ENCODE measurements at places on chromosomes 7 and 10.

DNA sequence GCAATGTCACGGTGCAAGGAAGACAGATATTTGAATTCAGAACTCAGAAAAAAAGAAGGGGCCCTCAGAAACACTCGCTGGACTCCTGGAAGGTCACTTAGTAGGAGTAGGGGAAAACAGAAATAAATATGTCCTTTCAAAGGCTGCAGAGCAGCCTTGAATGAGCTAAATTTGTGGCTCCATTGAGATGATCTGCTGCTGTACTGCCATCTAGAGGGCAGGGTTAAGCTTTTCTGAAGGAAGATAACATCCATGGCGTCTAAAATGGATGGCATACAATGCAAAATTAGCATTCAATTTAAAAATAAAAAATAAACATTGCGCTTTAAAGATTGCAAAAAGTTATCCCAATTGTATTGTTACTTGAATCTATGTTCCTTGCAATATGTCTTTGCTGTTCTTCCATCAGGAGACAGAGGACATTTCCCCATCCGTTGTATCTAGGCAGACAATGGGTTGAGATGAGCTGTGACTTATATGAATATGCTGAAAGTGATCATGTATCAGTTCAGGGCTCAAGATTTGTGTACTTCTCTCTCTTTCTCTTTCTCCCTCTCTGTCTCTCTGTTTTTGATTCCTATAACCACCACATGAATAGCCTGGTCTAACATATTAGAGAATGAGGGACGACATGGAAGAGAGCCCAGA is 642.2 kb downstream of the SH2D4B start:
- DNase-seq, result no peak

DNA sequence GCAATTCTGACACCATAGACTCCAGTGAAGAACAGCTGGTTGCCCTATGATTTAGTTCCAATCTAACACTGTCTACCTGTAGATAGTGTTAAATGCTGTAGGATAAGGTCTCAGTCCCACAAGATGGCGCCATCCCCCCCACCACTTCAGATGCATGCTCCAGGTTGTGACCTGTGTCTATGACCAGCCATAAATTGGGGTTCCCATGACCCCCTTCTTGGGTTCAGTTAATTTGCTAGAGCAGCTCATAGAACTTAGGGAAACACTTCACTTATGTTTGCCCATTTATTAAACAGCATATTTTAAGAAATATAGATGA is 13.1 kb downstream of the CCSER2 start:
- DNase-seq, result no peak

DNA sequence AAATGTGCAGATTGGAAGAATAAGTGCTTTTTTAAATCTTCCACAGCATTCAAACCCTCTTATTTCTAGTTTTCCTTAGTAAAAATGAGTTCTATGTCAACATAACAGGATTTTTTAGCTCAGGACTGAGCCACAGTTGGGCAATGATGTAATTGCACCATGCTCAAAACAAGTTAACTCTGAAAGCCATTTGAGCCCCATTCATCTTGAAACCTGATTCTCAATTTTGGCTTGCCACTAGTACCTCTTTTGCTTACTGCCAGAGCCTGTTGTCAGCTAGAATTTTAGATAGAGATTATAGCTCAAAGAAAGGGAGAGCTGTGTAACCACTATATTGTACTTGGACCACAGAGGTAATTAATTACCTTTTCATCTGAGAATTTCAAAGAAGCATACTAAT is 1028.5 kb upstream of the PHF14 start:
- DNase-seq, result peak; percentile 46

DNA sequence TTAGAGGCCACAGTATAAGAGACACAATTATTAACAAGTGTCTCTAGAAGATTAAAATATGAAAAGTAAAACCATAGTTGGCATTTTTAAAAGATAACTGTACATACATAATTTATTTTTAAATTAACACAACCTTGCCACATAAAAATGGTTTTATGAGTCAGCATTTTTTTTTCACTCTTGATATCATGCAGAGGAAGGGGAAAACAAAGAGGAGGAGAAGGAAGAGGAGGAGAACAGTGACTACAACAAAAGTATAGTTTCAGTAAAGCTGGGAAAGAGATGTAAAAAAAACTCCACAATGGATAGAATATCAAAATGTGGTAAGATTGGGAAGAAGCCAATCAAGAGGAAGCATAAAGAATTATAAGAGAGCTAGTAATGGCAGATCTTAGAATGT is 34.0 kb downstream of the CH25H start:
- no peak for DNase-seq

DNA sequence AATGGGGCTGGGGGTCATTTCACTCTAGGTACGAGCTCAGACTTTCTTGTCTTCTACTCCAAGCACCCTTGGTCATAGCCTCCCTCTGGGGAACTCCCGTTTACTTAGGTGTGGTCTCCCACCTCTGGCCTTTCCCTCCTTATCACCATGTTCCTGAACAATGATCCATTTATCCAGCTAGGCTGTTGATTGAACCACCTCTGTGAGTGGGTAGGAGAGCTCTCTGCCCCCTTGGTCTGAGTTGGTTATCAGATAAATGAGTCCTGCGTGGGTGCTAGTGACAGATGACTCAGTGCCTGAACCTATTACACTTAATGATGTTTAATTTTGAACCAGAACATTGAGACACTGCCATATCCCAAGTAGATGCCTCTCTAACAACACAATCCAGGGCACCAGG is 9.4 kb downstream of the BLNK start:
- DNase-seq, result no peak

- DNase-seq, result no peak
Measured at GRCh38 chr7:21972397-21972784, 26.7 kb upstream of the CDCA7L start.

- peak; percentile 66 for DNase-seq
Measured at GRCh38 chr10:5283305-5284158, 81.2 kb upstream of the UCN3 start.

DNA sequence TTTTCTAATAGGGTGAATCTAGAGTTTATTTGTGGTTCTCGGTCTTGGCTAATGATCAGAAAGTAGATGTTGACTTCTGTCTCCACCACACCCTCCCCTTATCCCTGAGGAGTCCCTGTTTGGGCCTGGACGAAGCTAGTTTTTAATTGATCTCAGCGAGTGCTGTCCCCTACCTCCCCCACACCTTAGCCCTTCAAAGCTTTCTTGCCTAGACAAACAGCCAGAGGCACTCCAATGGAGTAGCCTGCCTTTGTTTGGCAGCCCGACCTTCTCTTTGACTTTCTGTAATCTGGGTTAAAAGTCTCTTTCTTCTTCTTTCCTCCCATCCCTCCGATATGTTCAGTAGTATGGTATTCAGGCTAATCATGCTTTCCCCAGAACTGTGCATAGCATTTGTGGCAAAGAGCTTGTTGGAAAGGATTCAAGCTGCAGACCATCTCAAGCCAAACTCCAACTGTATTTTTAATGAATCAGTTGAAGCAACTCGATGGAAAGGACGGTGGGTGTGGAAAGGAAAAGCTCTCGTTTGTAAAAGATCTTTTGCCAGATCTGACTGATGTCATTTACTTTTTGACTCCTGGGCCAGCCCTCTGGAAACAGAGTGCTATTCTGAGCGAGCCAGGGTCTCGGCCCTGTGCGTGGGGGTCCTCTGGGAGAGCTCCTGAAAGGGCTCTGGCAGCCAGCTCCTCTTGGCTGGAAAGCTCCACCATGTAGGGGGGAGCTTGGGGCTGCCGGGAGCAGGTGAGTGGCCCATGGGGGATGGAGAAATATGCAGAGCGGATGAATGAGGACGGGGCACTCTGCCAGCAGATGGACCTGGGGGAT is 4.5 kb downstream of the FAM180A start:
- peak; percentile 75 for DNase-seq

- no peak for DNase-seq
Measured at GRCh38 chr10:97589479-97589878, at the start of gene C10orf62. TSS of gene C10orf62 (plus strand) at chr10:97589721. CDS start at chr10:97589898, 177 bp downstream.

DNA sequence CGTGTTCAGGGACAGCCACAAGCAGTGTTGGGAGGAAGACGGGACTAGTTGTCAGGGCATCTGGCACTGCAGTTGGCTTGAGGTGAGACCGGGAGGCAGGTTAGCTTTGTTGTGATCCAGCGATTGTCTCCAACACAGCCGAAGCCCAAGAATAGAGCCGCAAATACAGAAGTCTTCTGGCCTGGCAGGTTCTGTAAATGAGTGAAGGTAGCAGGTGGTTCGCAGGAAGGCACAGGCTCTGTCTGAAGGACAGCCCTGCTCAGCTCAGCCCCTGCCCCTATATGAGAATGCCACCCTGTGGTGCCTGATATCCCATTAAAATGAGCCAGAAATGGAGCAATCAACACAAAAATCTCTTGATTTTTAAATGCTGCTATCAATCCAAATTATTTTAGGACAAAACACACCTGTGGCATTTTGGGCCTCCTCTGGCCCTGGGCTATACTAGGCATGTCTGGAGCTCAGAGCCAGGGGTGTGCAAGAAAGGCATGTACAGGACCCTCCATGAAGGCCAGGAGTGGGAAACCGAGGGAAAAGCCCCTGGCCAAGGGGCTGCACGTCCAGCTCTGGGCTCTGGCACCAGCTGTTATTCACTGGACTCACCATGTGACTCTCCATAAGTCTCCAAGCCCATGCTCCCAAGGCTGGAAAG is 11.2 kb upstream of the C10orf71 start:
- no peak for DNase-seq

GRCh38 chr7:70712942-70713341 is 419.0 kb upstream of the GALNT17 start:
- DNase-seq, result no peak

GRCh38 chr7:41544241-41544640 is 158.6 kb downstream of the INHBA start:
- no peak for DNase-seq

- DNase-seq, result no peak
Measured at GRCh38 chr7:91306266-91306665, 42.0 kb downstream of the FZD1 start.

DNA sequence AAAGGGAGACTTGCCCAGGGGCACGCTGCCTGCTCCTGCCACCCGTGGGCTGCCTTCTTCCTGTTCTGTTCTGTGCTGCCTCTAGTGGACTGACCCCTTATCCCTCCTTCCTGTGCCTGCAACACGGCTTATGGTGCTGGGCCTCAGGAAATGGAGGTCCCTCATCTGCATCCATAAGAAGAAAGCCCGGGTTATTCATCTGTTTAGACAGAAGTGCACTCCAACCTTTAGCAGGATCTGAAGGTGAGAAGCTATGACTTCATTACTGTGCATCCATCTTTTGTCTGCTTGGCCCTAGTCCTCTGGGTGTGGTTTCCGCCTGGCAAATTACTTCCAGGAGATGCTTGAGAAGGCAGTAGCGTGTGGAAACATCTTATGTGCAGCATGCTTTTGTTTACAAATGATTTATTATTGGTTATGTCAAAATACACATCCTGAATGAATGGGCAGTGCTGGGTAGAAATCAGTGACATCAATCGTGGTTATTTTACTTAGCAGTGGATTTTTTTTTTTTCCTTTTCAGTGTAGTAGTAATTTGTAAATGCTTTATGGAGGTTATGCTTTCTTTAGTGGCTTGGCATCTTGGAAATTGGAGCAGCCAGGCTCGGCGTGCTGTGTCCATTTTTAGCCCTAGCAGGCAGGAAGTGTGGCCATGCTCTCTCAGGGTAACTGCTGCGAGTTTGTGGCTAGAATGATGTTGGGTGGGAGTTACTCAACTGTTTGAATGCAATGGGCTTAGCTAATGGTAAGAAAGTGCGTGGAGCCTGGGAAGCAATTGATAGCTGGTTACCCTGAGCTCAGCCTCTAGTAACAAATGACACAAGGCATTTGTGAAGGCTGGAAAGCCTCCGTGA is 12.7 kb downstream of the PTPRE start:
- peak; percentile 62 for DNase-seq

GRCh38 chr7:73839743-73840714 is 2.3 kb downstream of the METTL27 start:
- no peak for DNase-seq

GRCh38 chr10:96341219-96342182 is 17.3 kb downstream of the OPALIN start:
- DNase-seq, result no peak

GRCh38 chr10:4334015-4334414 is 492.0 kb upstream of the AKR1E2 start:
- DNase-seq, result no peak

DNA sequence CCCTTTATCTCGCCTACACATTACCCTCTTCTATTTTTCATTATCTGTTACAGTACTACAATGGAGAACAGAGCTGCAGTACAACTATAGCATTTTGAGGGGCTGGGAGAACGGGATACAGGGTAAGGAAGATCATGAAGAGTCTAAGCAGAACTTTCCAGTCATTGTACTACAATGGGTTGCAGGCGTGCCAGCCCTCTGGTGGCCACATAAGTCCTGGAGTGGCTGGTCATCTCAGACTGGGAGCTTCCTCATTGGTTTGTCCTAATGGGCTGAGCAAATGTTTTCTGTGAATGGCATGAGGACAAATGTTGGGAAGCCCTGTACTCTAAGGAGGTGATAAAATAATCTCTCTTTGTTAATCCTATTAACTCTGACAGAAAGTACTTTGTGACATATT is 33.0 kb downstream of the TMEM106B start:
- peak; percentile 9 for DNase-seq

DNA sequence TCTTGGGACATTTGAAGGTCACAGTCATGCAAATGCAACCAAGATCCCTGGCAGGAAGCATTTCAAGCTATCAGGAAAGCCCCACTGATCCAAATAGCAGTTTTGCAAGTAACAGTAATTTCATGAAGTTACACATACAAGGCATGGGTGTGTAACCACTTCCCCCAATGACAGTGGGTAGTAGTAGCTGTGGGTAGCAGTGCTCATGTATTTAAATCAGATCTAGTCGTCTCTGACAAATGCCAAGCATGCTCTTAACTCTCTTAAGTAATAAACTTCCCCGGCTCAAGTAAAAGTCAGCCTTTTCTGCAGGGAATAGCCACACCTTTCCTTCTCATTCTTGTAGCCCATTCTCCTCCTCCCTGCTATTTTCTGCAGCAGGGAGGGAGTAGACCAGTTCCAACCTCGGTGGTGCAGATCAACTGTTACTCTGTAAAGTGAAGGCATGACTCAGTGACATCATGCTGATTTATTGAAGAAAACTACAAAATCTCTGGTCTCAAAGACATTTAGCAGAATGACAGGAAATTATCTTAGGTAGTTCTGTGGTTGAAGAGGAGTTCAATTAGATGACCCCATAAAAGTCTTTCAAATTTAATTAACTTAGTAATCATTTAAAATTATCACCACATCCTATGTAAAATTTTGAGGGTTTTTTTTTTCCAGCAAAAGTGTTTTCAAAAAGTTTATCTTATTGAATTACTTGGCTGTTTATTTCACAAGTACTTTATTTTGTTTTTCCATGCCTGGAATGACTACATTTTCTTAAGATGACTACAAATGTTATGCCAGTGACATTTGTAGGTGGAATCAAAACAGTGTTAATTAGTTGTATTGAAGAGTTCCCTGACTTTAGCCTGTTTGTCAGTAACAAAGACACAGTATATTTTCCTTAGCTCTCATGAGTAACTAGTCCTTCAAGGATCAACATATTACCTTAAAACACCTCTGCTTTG is 568.3 kb downstream of the INHBA start:
- DNase-seq, result peak; percentile 11

- no peak for DNase-seq
Measured at GRCh38 chr10:95675403-95676116, 18.2 kb downstream of the TCTN3 start.

- peak; percentile 82 for DNase-seq
Measured at GRCh38 chr10:119655566-119656001, 4.4 kb downstream of the BAG3 start.
